ENCODE measurements at places on chromosomes 7 and 10.

- DNase-seq = no peak
Observed at GRCh38 chr10:108817584-108817983, 1105.7 kb downstream of the XPNPEP1 start.

DNA sequence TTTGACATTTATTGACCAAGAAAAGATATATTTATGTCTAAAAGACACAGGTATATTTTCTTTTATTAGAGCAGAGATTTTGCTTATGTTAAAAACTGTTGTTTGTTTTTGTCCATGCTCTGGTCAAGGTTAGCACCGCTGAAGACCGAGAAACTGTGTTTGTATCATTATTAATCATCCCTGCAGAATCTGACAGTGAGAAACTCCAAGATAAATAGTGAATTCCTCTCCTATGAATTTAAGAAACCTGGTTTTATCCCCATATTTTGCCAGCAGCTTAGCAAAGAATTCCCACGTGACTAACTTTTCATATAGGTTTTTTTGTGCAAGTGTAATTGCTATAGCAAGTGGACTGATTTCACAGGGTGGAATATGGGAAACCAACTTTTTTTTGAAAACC, 77.6 kb downstream of the FRMD4A start:
- no peak for DNase-seq

DNA sequence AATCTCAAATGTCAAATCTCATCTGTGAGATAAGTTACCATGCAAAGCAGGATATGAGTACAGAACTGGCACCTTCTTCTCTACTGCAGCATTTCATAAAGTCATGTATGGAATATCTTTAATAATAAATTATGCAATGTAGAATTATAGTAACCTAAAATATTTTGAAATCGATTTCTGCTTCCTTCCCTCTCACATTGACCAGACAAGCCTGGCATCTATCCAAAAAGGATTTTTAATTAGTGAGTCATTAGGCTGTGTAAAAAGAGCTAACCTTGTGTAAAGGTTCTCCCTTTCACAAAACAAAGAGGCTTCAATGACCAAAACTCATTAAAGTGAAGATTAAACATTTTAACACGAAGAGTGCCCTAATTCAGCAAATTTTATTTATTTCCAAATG, 48.8 kb upstream of the EXOC6 start:
- DNase-seq = no peak

DNA sequence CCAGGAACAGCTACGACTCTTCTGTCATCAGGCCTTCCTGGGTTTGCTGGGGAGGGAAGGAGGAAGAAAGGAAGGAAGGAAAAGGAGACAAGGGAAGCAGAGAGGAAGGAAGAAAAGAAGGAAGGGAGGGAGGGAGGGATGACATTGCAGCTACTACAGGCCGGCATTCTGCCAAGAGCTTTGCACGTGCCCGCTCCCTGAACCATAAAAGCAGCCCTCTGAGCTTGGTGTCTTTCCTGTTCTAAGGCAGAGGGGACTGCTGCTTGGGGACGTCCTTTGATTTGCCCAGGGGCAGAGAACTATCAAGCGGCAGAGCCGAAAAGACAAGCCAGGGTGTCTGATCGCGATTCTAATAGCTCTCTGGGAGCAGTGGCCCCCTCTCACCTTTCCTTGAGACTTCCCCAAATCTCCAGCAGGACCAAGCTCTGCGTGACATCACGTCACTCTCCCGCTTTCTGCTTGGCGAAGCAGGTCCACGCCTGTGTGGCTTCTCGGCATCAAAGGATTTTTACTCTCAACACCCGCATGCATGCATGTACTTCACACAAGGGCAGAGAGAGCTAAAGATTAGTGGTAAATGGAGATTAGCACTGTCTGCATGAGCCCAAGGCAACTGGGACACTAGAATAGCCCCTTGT, 167.8 kb upstream of the AUTS2 start:
- DNase-seq = no peak

- no peak for DNase-seq
Observed at GRCh38 chr7:103630318-103630717, 184.3 kb upstream of the SLC26A5 start.

All from GM13976 (cell line).